ENCODE measurements at places on chromosomes 4 and X.

GRCh38 chrX:128676651-128677050 is 624.4 kb upstream of the ACTRT1 start:
- peak; percentile 5 for DNase-seq

GRCh38 chrX:11437642-11438379 is 144.6 kb downstream of the AMELX start:
- peak; percentile 64 for DNase-seq

GRCh38 chr4:72893354-72894066 is 176.0 kb downstream of the COX18 start:
- DNase-seq = no peak

DNA sequence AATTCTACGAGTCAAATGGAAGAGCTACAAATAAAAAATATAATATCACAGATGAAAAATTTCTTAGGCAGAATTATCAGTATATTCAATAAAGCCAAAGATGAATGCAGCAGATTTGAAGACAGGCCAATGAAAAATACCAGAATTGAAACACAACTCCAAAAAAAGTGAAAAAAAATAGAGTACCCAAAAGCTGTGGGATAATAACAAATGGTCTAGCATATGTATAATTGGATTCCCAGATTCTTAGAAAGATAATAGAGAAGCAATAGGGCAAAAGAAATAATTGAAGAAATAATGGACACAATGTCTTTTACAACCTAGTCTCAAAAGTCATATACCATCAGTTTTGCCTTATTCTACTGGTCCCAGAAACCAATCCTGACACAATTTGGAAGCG is 4.4 kb downstream of the ANAPC10 start:
- no peak for DNase-seq

DNA sequence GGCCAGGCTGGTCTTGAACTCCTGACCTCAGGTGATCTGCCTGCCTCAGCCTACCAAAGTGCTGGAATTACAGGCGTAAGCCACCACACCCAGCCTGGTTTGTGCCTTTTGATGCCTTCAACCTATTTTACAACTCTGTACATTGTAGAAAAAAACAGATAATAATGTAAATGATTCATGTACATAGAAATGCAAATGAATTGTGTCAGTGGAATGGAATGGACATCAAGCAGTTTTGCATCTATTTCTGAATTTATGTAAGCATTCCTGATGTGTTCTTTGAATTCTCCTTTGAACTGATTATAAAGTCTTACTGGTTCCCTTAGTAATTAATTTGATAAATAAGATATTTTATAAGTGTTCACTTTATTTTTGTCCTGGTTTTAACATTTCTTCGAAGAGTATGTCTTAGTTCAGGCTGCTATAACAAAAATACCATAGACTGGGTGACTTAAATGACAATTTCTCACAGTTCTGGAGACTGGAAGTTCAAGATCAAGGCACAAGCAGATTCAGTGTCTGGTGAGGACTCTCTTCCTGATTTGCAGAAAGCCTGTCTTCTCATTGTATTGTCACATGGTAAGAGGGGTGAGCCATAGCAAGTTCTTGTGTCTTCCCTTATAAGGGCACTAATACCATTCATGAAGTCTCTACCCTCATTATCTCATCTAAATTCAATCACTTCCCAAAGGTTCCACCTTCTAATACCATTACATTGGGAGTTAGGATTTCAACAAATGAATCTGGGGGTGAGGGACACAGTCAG is 162.2 kb upstream of the S100G start:
- peak; percentile 24 for DNase-seq

- DNase-seq = peak; percentile 41
These were observed 3.5 kb downstream of the HUWE1 start for GRCh38 chrX:53682885-53683555.

GRCh38 chr4:185424905-185425646 is 688 bp downstream of the UFSP2 start:
- peak; percentile 3 for DNase-seq

- DNase-seq = no peak
These were observed 69.2 kb downstream of the FBXO8 start for GRCh38 chr4:174214101-174214878.

DNA sequence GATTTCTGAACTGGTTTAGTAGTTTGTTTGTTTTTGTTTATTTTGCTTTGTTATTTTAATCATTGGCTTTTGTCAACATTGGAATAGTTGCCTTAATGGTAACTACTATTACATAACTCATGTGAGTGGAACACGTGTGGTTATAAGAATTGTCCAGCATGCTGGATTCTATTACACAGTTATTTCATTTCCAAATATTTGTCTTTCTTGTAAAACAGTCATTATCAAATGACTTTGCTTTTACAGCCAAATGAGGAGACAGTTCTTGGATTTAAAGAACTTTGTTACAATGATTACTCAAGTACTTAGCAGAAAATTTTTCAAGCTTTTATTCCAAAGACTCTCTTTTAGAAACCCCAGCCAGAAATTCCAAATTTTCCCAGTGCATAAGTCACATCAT is 516.1 kb upstream of the MAGEB2 start:
- no peak for DNase-seq

- no peak for DNase-seq
These were observed 9.9 kb downstream of the NSG1 start for GRCh38 chr4:4396628-4397440.

- no peak for DNase-seq
These were observed 192.8 kb downstream of the CCNG2 start for GRCh38 chr4:77349796-77350195.

- no peak for DNase-seq
These were observed 162.3 kb upstream of the SMIM31 start for GRCh38 chr4:164591666-164592065.

GRCh38 chr4:187491959-187492358 is 503.6 kb upstream of the ZFP42 start:
- DNase-seq = no peak

GRCh38 chr4:99868126-99868596 is 26.1 kb downstream of the LAMTOR3 start:
- DNase-seq = peak; percentile 40

DNA sequence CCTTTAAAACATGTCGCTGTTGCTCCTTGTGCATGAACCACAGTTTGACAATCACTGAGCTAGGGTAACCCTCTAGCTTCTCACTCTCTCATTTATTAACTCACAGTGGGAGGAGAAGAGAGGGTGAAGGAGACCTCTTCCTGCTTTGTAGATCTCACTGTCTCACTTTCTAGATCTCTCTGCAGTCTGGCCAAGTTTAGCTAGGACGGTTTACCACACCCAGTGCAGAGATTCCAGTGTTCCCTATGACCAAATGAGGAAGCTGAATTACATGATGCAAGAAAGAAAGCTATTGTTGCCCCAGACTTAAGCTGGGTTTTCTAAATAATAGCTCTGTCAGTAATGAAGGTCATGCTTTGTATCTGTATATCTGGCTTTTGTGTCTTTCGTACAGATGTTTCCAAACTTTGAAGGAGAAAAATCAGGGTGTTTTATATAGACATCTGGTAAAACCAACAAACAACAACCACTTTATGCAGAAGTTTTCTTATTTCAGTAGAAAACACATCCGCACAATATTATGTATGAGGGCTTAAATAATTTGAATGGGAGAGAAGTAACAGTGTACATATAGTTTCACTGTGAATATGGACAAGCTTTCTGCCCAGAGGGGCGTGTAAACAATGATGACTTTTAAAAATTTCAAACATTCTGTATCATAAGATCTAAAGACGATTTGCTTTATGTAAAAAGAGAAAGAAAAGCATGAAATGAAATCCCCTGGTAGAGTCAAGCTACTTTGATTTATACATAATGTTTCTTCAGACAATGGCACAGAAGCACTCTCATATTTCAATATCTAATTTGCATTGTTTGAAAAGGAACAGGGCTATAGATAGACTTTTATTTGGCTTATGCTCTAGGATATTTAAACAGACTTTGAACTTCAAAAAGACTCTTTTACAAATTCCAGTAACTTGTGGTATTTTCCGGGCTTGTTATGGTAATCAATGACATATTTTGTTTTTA is 582.3 kb downstream of the FSTL5 start:
- DNase-seq = peak; percentile 14

- DNase-seq = peak; percentile 84
These were observed 31.8 kb downstream of the AMMECR1 start for GRCh38 chrX:110286106-110286505.

DNA sequence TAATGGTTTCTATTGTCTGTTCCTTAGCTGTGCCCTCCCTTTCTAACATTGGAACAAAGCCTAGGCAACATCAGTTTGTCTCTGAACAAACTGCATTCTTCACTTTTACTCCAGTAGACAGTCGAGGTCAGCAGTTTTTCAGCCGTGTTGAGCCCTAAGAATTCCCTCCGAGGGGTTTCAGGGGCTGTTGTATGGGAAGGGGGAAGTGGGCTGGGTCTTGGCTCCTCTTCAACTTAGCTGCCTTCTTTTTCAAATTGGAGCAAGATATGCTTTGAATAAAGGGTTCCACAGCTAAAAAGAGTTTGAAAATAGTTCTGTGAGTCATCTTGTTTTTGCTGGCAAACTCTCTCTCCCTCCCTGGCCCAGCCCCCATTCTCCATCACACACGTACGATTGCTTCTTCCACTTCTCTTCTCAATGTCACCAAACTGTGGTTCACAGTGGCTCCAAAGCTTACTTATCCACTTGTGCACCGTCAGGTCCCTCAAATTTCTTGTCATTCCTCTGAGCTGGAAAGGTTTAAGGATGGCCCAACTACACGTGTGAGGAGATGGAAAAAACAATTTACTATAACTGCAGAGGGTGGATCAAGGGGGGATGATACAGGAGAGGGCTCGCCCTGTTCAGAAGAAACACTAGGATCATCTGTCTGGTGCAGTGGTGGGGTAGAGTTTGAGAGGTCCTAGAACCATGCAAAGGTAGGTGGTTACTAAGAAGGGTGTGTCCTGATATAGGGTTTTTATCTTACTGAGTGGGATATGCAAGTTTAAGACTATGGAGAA is 9.2 kb upstream of the MAML3 start:
- peak; percentile 69 for DNase-seq

DNA sequence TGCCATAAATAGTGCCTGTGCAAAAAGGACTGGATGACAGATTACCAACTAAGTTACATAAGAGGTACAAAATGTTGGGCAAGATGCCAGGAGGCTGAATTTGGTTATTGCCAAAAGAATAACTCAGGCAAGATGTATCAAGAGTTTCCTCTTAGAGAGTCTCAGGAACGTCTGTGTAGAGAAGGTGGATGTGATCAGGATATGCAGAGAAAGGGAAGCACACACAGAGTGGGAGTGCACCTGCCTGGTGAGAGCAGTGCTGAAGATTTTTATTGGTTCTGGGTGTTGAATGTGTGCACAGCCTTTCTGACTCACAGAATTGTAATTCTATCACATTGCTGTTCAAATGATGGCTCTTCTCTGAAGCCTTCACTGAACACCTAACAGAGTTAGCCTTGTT is 156.8 kb upstream of the HS3ST1 start:
- DNase-seq = no peak

GRCh38 chr4:101555341-101555880 is 208.1 kb upstream of the PPP3CA start:
- peak; percentile 4 for DNase-seq

DNA sequence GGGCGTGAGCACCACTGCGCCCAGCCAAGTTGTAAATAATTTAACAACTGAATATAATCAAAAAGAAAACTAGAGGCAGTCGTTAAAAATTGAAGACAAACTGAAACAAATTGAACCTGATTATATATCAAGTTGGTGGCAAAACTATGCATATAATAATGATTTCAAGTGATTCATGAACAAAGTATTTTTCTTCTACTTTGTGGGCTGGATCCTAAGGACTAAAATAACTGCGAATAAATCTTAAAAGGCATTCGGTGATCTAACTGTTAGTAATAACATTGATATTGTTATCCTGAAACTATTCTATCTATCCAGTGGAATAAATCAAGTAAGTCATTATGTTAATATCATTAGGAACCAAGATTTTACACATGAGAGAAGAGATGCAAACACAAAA is 21.2 kb upstream of the USP9X start:
- peak; percentile 57 for DNase-seq
